Endodermal cell (in vitro differentiated cells): ENCODE measurements at places on chromosomes 16 and 17. TPM values are rescaled to one million over a fixed set of nuclear protein-coding genes. Genes with fewer than 3 reads are reported as not detected.
A peak's percentile ranks its signal among the peaks of the same experiment; 100 is the strongest.

The TUBB3 gene
- total RNA-seq = 140 and 169 TPM in 2 replicates

The RNF227 gene
- total RNA-seq = 1.1 to 5.9 TPM (median 1.7 TPM) in 3 replicates

- no peaks in the 10 kb centered on the region for H3K4me1 ChIP-seq
- no peak for DNase-seq
Measured at GRCh38 chr17:39745335-39746144, 7.8 kb downstream of the GRB7 start.

DNA sequence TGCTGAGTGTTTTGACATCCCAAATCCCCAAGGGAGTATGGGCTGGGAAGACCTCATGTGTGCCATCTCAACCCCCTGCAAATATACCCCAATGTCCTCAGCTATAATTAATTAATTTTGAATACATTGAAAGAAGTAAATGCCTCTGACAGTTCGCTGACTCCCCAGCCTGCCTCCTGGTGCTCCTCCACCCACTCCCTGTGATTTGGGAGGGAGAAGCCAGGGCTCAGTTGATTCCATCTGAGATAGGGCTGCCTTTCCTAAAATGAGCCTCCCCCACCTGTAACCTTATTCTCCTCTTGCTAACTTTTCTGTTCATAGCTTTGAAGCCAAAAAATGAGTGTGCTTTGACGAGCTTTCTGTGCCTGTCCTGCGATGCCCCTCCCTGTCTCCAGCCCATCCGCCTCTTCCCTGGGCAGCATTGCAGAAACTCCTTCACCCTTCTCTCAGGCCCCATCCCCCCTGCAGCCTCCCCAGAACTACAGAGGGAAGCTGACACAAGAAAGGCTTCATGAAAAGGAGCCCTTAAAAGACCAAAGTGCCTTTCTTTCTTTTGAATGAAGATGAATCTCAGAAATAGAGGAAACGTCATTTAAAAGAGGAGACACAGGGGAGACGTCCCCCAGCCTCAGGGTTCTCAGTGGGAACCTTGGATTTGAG, 70.3 kb downstream of the HLF start:
- H3K36me3 ChIP-seq = no peaks in the 10 kb centered on the region
- peak; percentile 64 for DNase-seq
- no peaks in the 10 kb centered on the region for H3K4me1 ChIP-seq
- H3K27me3 ChIP-seq = no peaks in the 10 kb centered on the region
- no peak overlapping the region for H3K27ac ChIP-seq
- no peak overlapping the region for H3K4me3 ChIP-seq

DNA sequence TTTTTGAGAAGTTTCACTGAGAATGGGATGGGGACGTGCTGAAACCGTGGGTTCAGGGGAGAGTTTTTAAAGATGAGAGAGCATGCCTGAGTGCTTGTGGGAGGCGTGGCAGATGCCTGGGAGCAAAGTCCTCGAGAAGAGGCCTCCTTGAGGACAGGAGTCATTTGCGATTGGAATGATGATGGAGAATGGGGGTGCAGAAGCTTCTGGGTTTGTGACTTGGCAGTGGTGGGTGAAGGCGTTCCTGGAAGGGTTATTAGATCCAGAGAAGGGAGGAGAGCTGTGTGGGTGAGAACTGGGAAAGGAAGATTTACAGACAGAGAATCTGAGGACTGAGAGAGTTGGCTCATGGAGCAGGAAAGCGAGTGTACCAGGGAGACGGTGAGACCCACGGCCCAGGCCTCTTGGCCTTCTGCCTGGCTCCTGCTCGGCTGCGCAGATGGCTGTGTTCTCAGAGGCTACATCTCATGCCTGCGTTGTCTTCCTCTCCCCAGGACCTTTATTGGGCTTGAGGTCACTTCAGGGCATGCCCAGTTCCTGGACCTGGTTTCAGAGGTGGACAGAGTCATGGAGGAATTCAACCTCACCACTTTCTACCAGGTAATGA, 8.6 kb upstream of the MMP15 start:
- DNase-seq = no peak
- H3K27me3 ChIP-seq = no peaks in the 10 kb centered on the region
- H3K27ac ChIP-seq = no peak overlapping the region

- DNase-seq = peak; percentile 44
- no peaks in the 10 kb centered on the region for H3K4me1 ChIP-seq
- H3K4me3 ChIP-seq = no peak overlapping the region
- H3K36me3 ChIP-seq = no peaks in the 10 kb centered on the region
Measured at GRCh38 chr17:17062866-17063265, 20.6 kb downstream of the MPRIP start.
